ENCODE measurements at places on chromosomes 2 and 18.

DNA sequence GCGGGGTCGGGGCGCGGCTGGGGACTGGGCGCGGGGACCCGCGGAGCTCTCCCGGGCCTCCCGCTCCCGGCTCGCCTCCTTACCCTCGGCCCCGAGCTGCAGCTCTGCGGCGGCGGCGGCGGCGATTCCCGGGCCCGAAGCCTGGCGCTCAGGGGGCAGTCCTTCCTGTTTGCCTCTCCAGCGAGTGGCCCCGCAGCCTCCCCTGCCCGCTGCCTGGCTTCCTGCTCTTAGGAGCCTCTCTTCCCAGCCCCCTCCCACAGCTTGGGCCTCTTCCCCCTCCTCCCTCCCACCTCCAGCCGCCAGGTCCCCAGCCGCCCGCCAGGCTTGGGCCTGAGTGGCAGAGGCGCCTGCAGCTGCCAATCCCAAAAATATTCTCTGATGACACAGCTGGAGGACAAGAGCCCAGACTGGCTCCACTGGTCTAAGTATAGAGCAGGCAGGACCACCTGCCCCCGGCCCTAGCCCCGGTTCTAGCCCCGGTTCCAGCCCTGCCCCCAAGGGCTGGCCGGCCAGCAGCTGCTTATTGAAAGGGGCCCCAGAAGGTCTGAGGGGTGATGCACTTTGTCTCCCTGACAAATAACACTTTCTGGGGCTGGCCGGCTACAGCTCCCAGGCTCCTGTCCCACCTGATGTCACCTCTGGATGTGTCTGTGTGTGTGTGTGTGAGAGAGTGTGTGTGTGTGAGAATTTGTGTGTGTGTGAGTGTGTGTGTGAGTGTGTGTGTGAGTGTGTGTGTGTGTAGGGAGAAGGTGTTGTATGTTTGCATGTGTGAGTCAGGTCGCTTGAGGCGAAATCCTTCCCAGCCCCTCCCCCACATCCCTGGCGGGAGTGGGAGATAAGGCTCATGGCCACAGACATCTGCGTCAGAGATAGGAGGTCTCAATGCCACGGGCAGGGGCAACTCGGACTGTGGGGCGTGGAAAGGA is at the start of gene OBSL1:
TSS of gene OBSL1 (minus strand) at position 229 of the 926 bp plus-strand sequence. CDS start 307 bp downstream, outside the sequence.
- DNase-seq: no peak

GRCh38 chr2:173458991-173459780 is 104.5 kb downstream of the CDCA7 start:
- DNase-seq: no peak

- no peak for DNase-seq
These were observed 5.9 kb downstream of the ACKR3 start for GRCh38 chr2:236575510-236575909.

- DNase-seq: no peak
These were observed 109.2 kb downstream of the MREG start for GRCh38 chr2:215904101-215904500.

GRCh38 chr2:238597638-238598528 is 171.2 kb downstream of the ASB1 start:
- DNase-seq: no peak

DNA sequence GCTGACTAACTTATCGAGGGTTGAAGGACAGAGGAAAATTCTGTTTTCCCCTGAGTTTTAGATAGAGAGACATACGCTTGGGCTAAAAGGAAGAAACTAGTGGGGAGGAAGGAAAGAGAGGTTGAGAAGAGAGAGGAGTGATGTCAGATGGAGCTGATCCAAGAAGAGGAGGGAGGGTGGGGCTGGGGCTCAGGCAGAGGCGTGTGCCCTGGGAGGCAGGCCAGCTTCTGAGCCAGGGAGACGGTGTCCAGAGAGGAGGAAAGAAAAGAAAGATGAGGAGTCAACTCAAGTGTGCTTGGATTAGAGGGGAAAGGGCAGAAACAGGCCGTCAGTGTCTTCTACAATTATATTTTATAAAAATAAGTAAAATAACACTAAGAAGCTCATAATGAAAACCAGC is 56.2 kb downstream of the EMILIN2 start:
- DNase-seq: no peak

All from GM10248 (cell line).